ENCODE measurements at places on chromosomes 2 and 18.

DNA sequence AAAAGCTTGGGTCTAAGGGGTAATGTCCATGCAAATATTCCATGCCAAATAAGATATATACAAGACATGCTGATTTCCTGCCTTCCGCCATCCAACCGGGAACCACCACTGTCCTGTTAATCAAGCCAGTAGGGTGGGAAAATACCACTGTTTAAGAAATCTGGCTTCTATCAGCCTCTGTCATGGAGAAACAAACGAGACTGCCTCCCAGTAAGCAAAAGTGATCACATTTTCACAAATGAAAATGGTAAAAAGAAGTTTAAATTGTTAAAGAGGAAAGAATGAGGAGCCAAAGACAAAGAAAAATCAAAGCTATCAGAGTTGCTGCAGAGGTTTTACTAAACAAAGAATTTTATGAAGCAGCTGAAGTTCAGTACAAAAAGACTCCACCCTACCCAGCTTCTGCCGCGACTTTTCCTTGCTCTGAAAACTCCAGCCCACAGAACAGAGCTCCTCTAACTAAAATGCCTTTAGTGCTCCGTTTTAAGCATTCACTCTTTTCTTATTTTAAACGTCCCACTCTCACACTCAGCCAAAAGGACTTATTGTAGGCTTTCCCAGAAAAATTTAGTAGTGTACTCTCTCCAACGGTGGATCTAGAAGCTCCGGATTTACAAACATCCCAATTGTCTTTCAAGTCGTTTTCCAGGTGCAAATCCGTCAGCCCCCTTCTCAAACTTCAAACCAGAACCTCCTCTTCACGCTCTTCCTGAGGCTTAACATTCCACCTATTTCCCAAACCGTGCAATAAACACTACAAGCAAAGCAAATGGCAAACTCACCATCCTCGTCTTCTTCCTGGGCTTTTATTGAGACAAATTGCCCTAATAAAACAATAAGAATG lies 613 bp downstream of the COL5A2 start:
- DNase-seq, result no peak

- DNase-seq, result no peak
Measured at GRCh38 chr2:143026411-143027054, 102.7 kb upstream of the ARHGAP15 start.

- DNase-seq, result no peak
Measured at GRCh38 chr2:3449936-3450335, 69.4 kb downstream of the ADI1 start.

DNA sequence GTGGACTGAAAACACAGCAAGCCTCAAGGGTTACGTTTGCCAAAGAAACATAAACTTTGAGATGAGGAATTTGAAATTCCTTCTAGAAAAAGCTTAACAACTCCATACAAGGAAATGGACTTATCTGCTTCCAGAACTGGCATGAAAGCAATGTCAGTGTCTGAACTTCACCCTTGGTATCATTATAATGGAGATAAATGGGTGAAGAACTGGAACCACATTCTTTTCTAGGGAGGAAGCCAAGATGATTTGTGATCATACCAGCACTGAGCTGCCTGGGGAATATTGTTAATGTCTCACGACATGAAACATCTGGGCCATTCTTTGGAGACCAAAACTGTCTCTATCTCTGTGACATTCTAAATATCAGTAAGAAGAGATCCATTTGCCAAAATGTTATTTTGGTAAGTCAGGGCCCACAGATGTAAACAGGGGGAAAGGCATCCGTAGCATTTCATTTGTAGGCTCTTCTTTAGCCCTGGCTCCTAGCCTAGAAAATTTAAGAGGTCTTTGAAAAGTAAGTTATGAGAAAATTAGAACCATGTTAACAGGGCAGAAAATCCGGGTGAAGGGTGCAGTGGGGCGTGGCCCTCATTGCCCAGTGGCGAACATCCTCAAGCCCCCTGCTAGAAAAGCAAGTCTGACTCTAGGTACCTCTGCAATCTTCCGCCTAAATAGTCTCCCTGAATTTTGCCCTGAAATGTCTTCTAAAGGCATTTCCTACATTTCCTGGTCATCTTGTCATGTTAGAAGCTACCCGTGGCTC lies 295.3 kb upstream of the EPAS1 start:
- DNase-seq, result no peak

GRCh38 chr2:56666777-56667176 lies 483.0 kb downstream of the CCDC85A start:
- no peak for DNase-seq

DNA sequence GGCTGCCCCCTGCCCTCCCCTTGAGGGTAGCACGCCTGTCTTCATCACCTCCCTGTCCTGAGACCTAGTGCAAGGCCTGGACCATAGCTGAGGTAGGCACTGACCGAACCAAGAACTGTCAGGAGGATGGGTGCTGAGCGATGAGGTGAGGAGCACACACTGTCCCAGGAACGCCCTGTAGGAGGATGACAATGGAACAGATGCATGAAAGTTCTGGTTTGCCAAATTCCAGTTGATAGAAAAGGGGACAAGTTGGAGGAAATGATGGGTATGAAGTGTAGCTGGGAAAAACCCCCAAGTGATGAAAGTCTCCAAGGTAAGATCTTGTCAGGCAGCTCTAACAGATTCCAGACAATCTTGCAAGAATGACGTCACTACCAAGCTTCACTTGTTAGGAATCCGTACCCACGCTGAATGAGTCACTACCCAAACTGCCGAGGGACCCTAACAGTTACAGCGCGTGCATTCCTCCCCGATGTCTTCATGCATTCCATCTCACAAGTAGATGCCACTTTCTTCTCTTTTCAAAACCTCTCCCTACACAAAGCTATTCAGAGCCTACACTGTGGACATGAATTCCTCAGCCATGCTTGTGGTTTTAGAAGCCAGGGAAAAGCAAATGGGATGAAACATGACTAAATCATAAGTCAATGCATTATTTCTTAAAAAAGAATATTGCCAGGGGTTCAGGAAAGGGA lies 27.6 kb downstream of the MRPL33 start:
- no peak for DNase-seq

DNA sequence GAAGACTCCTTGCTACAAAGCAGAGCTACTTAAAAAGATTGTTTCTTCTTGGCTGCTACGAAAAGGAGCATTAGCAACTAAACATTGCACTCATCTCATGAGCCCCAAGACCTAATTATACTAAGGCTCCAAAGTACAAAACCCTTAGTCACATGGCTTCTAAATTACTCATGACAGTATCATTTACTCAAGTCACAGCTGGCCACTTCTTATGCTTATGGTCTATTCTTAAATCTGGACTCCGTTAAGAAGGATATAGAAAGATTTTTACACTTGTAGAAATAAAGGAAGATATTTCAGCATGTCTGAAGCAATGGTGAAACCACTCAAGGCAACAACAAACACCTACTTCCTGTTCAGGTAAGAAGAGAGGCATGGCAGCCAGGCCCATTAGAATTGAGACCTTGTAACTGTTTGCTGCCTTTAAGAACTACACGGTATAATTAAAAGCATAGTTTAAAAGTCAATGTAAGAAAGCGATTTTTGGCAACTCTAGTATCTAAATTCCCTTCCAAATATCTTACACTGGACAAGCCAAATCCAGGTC lies 12.7 kb downstream of the ANKRD44 start:
- no peak for DNase-seq

- DNase-seq, result no peak
Measured at GRCh38 chr2:127636248-127637235, 9.4 kb upstream of the GPR17 start.

DNA sequence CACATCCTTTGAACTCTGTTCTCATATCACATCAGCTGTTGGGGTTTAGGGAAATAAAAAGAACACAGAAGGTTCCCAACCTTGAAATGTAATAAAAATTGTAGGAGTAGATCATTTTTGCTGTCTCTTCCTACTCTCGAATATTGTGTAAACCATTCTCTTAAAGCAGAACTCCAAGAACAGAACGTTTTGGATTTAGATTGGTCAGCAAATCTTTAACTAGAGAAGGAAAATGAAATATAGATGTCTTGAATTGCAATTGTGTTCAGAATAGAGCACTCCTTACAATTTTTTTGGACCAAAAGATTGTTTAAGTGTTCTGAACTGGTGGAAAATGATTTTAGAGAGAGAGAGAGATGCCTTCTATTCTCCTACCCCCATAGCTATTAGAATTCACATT lies 23.9 kb upstream of the THSD7B start:
- DNase-seq, result no peak

DNA sequence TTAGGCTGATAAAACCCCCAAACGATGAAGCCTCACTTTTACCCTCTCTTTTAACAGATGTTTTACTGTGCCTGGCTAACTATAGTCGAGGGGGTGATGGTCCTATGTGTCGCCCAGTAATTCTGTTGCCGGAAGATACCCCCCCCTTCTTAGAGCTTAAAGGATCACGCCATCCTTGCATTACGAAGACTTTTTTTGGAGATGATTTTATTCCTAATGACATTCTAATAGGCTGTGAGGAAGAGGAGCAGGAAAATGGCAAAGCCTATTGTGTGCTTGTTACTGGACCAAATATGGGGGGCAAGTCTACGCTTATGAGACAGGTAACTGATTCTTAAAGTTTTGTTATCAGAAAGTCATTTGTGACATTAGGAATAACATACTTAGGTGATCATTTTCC lies 20.4 kb downstream of the MSH6 start:
- DNase-seq, result no peak

GRCh38 chr2:150900913-150901312 lies 360.8 kb downstream of the RBM43 start:
- no peak for DNase-seq

DNA sequence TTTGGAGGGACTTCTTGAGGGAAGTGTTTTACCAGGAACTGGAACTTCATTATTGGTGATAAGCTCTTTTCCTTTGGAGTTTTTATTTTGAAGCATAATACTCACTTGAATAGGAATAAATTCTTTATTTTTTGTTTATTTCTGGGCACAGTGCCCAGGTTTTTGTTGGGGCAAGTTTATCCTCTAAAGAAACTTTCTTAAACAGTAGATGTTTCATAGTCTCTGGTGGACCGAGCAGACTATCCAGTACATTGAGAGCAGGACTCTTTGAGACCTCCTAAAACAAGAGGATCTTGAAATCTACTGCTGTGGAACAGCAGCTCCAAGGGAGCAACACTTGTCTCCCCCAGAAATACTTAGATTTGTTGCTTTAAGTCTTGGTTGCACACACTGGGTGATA lies 109.4 kb downstream of the PARD3B start:
- DNase-seq, result no peak

DNA sequence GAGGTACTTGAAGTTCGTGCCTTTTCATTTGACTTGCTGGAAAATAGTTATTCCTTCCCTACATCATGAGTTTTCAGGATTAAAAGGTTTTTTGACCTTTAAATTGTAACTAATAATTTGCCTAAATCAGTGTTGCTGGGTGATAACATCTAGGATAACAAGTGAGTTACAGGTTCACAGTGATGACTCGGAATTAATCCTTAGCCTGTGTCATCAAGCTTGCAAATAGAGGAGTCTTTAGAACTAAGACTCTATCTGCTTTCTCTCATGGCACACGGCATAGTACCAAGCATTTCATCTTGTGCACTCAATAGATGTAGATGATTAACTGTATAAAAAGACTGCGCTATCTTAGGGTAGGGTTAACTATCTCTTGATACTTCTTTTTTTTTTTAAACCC lies 79.5 kb downstream of the CAMKMT start:
- no peak for DNase-seq

DNA sequence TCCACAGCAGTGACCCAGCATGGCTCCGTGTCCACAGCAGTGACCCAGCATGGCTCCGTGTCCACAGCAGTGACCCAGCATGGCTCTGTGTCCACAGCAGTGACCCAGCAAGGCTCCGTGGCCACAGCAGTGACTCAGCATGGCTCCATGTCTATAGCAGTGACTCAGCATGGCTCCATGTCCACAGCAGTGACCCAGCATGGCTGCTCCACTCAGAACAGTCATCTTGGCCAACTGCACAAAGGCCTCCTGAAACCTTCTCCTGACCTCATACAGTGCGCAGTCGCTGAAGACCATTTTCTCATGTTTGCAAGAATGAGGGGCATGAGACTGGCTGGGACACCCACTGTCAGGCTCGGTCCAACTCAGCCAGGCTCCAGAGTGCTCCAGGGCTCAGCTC lies 333.4 kb upstream of the RAB6C start:
- no peak for DNase-seq

DNA sequence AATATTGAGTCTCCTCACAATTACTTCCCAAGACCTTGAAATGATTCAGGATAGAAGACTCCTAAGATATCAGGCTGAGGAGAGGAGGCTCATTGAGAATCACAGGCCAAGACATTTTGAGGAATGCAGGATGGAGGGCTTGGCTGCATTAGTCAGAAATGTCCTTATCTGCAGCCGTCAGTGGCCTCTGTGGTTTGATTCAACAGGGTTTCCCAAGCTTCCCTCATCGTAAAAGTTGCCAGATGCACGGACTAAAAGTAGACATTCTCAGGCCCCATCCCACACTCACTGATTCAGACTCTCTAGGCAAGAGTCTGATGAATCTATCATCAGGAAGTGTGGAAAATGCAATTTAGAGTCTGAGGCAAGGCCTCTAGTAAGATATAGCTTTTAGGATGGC lies 34.0 kb upstream of the TMEM178A start:
- no peak for DNase-seq

- no peak for DNase-seq
Measured at GRCh38 chr2:235868224-235868623, 300.0 kb downstream of the GBX2 start.

- DNase-seq, result no peak
Measured at GRCh38 chr2:121058852-121059558, 226.0 kb downstream of the TFCP2L1 start.

- DNase-seq, result no peak
Measured at GRCh38 chr2:23073671-23074070, 311.3 kb upstream of the KLHL29 start.

GRCh38 chr2:135636982-135637381 lies 104.7 kb upstream of the UBXN4 start:
- no peak for DNase-seq

DNA sequence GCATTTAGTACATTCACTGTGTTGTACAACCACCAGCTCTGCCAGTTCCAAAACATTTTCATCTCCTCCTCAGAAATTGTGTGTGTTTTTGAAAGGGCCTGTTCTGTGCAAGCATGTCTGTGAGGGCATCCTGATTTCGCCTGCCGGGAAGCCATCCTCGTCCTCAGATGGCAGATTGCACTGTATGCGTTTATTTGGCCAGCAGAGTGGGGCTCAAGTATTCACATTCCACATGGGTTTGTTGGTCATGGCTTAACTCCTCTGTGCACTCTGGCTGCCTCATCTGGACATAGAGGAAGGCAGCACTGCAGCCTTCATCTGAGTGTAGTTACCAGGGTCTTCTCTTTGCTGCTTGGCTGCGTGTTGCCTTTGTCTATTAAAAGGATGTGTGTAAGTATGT lies 85.0 kb downstream of the TMEM247 start:
- DNase-seq, result no peak

GRCh38 chr2:23803264-23803964 lies 123.5 kb downstream of the ATAD2B start:
- DNase-seq, result no peak

DNA sequence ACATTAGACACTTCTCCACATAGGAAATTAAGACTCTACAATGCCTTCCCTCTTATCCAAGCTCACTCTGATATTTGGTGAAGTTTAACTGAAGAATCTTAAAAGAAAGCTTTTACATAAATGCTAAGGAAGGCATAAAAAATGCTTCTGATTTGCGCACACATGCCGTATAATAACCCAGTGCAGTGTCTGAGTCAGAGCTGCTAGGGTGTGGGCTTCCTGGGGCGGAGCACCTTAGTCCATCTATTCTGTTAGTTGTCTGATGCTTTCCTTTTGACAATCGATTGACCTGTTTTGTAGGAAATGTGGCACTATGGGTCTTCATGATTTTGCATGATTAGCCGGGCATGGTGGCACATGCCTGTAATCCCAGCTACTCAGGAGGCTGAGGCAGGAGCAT lies 231.5 kb downstream of the AFF3 start:
- DNase-seq, result no peak

All from stimulated activated naive CD8-positive, alpha-beta T cell treated with anti-CD3 and anti-CD28 coated beads, Interleukin-15, Interleukin-2, amounts not matched to agents 100 U/mL and 50 U/mL, for 24 hours (primary cell).